ENCODE measurements at places on chromosomes 4 and X.
A peak's percentile ranks its signal among the peaks of the same experiment; 100 is the strongest.

DNA sequence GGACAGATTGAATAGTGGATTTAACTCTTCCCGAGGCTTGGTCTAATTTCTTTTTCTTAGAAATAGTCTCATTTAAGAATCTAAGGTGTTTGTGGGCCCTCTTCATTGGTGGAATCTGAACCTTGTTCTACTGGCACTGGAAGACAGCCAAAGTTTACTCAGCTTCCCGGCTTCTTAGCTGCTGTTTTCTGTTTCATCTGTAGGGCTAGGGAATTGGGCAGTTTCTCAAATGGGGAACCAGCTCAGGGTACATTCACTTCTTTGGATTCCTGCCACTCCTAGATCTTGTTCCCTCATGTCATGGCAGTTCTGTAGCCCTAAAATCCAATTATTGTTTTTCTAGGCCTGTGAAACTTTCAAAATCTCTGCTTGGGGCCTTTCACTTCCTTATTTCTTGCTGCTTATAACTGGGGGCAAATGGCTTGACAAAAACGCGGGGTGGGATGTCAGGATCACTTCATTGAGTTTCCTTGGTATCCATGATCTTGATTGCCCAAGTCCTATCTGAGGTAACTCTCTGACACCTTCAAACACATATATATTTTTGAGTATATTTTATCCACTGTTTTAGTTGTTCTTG, 985.0 kb downstream of the C4orf33 start:
- DNase-seq, result peak; percentile 10

DNA sequence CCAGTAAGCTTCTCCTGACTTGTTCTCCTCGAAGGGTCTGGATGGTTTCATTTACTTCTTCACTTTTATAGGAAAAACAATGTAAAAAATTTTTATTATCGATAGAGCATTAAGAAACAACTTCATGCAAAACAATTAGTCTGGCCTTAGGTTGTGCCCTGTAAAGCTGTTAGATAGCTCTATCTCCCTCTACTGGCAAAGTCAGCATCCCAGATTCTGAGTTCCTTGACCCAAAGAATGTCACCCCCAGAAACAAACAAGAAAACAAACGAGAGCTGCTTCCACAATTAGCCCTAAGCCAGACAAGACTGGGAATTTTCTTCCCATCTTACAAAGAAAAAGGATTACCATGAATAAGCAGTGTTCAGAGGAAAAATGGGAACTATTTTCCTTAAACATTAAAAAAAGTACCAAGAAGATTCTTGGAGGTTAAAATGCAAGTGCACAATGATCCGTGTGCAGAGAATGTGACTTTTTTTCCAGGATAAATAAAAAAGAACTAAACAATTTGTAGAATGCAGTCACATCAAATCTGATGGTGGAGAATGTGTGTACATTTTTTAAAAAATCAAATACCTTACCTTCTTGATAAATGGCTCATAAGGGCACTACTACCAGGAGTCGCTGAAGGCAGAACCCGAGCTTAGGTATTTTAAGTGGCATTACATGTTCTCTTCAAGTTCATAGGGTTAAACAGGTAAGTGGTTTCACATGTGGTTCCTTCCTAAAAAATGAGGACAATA, 293.2 kb downstream of the FBXO8 start:
- peak; percentile 51 for DNase-seq

GRCh38 chr4:17057035-17057434, 158.6 kb upstream of the LDB2 start:
- no peak for DNase-seq

- DNase-seq, result no peak
Measured at GRCh38 chr4:10962246-10962645, 277.7 kb upstream of the CLNK start.

DNA sequence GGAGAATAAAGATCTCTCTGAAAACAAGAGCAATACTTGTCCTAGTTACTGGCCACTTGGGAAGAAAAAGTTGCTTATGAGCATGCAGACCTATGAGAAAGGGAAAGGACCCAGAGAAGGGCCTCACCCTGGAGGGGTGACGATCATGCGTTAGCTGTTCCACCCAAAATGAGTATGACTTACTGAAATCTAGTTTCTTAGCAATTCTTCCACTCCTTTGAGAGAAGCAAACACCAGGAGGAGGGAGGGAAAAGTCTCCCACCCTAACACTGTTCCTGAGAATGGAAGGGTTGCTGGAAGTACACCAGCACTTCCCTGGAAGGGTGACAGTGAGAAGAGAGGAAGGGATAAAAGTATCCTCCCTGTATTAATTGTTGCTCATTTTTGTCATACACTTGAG, 107.9 kb downstream of the ADGRL3 start:
- DNase-seq, result no peak

DNA sequence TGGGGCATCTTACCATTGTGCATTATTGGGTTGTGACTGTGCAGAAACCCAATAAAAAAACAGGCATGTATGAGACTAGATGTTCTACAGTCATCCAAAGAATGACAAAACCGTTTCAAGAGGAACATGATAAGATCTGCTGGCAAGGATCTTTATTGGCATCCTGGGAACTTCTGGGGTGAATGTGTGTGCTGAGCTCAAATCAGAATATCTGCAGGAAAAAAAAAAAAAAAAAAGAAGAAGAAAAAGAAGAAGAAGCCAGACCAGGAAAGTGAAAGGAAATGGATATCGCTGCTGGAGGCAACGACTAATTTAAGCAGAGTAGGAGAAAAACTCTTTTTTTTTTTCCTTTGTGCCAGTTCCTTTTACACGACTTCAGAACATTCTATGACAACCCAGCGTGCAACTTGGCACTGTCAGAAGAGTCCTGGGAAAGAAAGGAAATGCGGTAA, 484.2 kb upstream of the BOD1L1 start:
- no peak for DNase-seq

DNA sequence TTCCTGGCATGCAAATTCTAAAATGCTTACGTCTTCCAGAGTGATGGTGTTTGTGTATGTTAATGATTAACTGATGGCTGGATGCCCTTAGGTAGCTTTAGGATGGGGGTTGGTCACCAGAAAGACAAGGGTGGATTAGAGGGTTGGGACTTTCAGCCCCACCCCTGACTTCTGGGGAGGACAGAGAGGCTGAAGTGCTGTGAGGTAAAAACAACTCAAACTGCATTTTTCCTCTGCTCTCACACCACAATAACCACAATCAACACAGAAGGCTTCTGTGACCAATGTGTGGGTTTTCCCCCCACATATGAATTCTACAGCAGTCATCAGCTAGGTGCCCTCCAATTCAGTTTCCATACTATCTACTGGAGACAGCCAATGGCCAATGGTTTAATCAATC, 18.7 kb upstream of the DDIT4L start:
- DNase-seq, result peak; percentile 10

DNA sequence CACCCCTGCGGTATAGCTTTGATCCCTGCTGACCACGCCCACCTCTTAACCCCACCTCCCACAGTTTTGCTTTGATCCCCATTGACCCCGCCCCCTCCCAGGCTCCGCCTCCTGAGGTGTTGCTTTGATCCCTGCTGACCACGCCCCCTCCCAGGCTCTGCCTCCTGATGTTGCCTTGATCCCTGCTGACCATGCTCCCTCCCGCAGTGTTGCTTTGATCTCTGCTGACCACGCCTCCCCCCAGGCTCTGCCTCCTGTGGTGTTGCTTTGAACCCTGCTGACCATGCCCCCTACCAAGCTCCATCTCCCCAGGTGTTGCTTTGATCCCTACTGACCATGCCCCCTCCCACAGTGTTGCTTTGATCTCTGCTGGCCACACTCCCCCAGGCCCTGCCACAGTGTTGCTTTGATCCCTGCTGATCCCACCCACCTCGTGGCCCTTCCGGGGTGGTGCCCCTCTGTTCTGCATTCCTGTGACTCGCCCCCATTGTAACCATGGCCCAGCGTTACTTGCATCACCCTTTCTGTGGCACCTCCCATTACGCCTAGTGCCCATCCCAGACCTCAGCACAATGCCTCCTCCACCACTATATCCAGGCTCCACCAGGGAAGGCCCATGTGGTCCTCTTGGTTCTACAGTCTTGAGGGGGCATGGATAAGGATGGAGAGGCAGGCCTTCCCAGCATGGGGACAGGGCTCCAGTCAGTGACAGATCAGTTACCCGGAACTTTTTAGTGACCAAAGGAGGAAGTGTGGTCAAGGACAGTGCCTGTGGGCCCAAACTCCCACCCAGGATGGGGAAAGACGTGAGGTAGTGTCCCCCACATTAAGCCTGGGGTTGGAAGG, 70.8 kb downstream of the ADRA2C start:
- DNase-seq, result no peak

DNA sequence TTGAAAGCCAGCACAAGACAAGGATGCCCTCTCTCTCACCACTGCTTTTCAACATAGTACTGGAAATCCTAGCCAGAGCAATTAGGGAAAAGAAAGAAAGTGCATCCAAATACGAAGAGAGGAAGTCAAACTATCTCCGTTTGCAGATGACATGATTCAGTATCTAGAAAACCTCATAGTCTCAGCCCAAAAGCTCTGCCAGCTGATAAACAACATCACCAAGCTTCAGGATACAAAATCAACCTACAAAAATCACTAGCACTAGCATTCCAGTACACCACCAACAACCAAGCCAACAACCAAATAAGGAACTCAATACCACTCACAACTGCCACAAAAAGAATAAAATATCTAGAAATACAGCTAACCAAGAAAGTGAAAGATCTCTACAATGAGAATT, 38.6 kb downstream of the COX7B2 start:
- DNase-seq, result no peak

- no peak for DNase-seq
Measured at GRCh38 chr4:41427306-41427882, 110.6 kb upstream of the LIMCH1 start.

- DNase-seq, result no peak
Measured at GRCh38 chrX:13711141-13711540, 22.2 kb downstream of the RAB9A start.

- DNase-seq, result peak; percentile 75
Measured at GRCh38 chrX:39772057-39772832, 325.5 kb downstream of the BCOR start.

- DNase-seq, result no peak
Measured at GRCh38 chr4:48047421-48047844, 30.9 kb downstream of the NIPAL1 start.

DNA sequence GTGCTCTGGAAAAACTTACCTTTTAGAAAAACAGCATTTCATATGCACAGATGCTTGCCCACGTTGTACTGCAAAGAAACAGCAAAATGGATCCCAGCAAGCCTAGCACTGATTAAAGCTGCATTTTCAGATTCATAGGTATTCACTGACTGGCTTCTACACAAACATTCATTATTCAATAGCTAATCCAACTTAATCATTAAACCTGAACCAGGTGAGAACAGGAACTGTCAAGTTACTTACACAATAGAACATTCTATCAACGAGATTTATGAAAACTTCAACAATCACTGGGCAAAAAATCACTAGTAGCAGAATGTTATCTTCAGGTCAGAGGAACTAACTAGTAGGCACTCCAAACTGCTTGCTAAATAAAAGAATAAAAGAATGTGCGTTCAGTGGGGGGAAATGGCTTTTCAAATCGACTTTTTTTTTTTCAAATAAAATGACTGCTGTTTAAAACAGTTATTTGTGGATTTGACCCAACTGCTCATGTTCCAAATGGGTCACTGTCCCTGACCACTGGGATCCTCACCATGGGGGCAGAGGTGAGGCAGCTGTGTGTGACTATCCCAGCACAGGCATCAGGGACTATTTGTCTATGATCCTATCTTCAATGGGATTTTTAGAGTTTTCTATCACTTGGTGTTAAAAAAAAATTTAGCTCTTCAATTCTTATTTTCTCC, 42.3 kb downstream of the STX18 start:
- DNase-seq, result no peak

DNA sequence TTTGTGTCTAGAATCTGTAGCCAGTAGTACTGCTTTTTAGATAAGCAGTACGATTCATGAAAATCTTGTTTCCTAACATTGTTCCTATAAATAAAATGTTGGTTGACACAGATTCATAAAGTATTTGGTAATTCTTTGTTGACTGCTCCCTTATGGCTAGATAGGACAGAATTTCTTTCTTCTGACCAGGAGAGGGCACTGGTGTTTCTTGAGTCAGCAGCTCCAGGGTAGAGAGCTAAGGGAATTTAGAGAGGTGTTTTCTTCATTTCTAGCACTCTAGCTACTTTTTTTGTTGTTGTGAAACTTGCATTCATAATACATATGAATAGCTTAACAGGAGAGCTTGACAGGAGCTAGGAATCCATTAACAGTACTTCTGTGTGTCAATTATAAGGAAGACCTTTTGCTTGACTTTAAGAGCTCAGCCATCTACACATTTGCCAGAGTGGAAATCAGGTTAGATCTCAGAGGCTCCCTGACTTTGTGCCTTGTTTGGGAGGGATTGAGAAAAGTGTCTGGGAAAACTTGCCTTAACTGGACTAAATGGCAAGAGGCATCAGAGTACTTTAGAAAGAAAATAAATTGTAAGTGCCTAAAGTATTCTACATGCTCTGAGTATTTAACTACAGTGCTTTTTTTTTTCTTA, 756.1 kb downstream of the SH3BGRL start:
- peak; percentile 4 for DNase-seq

GRCh38 chr4:128332081-128332480, 44.5 kb upstream of the PGRMC2 start:
- DNase-seq, result no peak

DNA sequence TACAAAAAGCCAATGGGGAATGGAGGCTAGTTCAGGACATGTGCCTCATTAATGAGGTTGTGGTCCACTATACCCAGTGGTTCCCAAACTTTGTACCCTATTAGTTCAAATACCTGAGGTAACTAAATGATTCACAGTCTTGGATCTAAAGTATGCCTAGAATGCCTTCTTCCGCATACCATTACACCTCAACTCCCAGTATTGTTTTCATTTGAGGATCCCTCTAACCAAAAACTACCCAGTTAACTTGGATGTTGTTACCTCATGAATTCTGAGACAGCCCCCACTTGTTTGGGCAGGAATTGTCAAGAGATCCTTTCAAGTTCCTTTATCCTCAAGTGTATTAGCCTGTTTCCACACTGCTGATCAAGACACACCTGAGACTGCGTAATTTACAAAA, 439.2 kb downstream of the PCDH10 start:
- DNase-seq, result no peak

DNA sequence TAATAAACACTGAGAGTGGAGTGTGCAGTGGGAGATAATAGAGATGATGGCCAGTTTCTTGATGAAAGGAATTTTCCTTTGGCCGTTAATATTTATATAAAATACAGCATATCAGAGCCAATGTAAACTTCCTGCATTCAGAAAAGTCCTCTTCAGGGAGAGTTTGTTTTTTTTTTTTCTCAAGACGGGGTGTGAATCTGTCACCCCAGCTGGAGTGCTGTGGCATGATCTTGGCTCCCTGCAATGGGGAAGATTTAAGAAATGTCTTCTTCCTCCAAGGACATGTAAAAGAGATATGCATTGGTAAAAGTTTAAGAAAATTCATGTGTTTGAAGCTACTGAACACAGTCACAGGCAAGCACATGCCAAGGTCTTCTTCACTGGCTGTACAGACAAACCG, 25.4 kb upstream of the TBC1D9 start:
- DNase-seq, result no peak

GRCh38 chr4:34767407-34767806, 1476.9 kb downstream of the ARAP2 start:
- DNase-seq, result no peak

GRCh38 chrX:46860557-46860956, 23.7 kb downstream of the RP2 start:
- DNase-seq, result no peak

GRCh38 chr4:180794333-180794732, 1448.9 kb upstream of the TENM3 start:
- DNase-seq, result no peak

GRCh38 chr4:178275671-178276360, 833.6 kb upstream of the AGA start:
- no peak for DNase-seq

GRCh38 chr4:82223715-82224114, 150.1 kb downstream of the HNRNPD start:
- no peak for DNase-seq

Measured in hepatocyte (in vitro differentiated cells).